ENCODE measurements at places on chromosomes 1 and 21.

DNA sequence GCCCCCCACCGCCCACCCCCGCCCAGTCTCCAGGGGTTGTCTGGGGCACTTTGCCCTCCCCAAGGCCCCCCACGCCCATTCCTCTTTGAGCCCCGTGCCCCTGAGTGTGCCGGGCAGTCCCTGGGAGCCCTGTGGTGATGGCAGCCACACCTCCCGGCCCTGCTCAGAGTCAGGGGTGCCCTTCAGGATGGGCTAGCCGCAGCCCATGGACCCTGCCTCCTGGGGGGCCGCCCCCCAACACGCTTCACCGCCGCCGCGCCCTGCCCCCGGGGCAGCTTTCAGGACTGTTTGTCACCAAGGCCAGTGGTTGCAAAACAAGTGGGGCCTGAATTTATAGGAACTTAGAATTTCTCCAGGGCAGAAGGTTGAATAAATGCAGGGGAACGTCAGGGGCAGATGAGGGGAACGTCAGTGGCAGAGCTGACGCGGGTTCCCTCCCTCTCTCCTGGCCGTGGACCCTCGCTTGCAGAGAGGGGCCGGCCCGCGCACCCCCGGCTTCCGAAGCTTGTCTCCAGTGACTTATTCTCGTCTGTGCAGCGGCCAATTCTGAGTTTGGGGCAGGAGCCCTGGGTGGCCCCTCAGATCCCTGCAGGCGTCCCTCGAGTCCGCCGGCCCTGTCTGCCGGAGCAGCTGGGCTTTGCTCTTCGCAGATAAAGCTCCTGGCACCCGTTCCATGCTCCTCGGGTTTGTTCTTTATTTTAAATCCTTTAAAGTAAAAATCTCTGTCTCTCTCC is 41.2 kb upstream of the ADARB1 start:
- no peak for DNase-seq

- no peak for DNase-seq
These were observed 108.7 kb upstream of the SYT6 start for GRCh38 chr1:114262337-114262736.

- DNase-seq, result no peak
These were observed 2.5 kb downstream of the MRPL9 start for GRCh38 chr1:151760597-151761385.

GRCh38 chr1:37171691-37172090 is 137.4 kb upstream of the GRIK3 start:
- no peak for DNase-seq

GRCh38 chr1:82452096-82452495 is 651.4 kb downstream of the ADGRL2 start:
- no peak for DNase-seq
